ENCODE measurements at places on chromosomes 7 and 10. TPM values are rescaled to one million over a fixed set of nuclear protein-coding genes. Genes with fewer than 3 reads are reported as not detected.

NEUROG3 gene
- total RNA-seq = not detected

DNA sequence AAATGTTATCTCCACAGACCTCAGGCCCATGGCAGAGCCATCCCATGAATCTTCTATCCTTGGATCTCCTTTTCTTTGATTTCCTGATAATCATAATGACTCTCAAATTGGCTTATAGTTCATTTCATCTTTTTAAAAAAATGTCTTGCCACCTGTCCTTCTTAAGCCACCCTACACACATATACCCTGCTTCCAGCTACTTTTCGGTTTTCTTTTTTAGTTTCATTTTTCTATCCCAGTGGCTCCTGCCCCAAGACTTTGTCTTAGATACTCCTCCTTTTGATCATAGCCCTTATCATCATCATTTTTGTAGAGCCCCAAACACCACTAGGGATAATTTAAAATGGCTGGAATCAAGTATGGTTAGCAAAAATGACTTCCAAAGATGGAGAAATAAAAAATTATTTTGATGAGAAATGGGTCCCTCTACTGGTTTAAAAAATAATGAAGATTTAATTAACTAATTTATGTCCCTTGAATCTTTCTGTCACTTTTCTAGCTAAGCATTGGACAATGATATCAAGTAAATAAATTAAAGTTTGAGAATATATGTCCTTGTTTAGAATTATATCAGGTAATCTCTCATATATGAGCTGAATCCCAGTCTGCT, 277.3 kb upstream of the SEMA3D start:
- no peak for DNase-seq

DNA sequence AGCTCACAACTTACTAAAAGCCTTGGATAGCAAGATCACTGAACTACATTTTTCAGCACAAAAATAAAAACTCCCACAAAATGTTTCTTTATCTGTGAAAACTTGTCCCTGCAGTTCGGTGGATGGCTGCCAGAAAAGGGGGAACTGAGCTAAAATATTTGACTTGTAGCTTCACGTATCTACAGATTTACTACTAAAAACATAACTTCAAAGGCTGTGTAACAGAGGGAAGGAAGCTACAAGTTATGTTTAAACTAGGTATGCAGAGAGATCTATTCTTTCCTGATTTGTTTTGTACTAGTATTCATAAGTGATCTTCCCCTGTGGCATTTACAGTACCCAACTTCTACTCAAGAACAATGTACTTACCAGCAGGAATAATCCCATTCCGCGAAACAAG, 25.1 kb downstream of the SGCE start:
- DNase-seq = no peak

GUSB gene
- 16.6 TPM for total RNA-seq

GRCh38 chr7:129370812-129371211, 63.4 kb upstream of the STRIP2 start:
- DNase-seq = no peak

DNA sequence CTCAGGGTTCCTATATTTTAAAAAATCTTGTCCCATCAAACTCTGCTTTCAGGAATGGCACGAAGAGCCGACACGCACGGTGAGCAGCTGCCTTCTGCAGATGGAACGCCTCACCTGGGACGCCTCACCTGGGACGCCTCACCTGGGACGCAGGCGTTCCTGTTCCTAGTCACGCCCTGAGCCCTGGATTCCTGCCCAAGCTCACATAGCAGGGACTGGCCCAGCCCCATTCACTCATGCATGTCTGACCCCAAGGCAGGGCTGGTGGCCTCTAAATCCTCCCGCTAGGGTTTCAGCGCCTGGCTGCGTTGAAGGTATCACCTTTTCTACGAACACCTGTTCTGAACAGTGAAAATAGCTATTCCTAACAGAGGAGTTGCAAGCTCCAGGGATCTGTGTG, 49.8 kb downstream of the CARD11 start:
- DNase-seq = no peak

GRCh38 chr7:5172196-5172775, 17.7 kb upstream of the WIPI2 start:
- no peak for DNase-seq

DNA sequence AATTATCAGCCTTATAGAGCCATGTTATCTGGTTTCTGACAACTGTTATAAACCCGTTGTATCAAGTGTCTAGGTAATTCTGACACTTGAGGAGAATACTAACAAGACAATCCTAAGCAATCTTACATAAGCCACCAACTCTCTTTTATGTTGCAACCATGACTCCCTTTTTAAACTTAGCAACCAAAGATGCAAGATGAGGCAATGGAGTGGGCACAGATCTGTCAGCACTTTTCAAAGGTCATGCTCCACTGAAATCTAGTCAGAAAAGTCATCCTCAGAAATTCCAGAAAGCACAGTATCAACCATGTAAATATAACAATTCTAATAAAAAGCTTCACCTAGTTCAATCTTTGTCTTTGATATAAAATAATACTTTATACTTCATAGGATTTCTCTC, 77.0 kb upstream of the SEMA3A start:
- no peak for DNase-seq

- no peak for DNase-seq
These were observed 459.3 kb upstream of the NRP1 start for GRCh38 chr10:33793793-33794192.

GRCh38 chr7:20305726-20306125, 25.0 kb upstream of the ITGB8 start:
- DNase-seq = no peak

DNA sequence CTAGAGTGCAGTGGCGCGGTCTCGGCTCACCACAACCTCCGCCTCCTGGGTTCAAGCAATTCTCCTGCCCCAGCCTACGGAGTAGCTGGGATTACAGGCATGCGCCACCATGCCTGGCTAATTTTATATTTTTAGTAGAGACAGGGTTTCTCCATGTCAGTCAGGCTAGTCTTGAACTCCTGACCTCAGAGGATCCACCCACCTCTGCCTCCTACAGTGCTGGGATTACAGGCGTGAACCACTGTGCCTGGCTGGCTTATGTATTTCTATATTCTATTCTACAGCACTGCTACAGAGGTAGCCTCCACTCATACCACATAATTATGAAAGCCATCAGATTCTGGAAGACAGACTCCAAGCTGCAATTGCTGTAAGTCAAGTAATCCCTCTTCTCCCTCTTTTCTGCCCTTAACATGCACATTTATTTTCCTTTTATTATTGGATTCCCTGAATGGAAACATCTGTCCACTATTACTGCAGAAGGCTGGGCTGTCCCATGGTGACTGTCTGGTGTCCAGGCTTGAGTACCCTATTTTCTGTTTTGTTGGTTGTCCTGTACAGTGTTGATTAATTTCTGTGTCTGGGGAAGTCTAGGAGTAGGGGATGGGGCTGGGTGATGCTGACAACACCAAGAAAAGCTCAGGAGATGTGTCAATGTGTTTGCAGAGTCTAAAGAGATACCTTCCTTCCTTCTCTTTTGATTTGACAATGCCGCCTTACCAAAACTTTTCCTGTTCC, 5.8 kb upstream of the ZNF487 start:
- DNase-seq = no peak

DNA sequence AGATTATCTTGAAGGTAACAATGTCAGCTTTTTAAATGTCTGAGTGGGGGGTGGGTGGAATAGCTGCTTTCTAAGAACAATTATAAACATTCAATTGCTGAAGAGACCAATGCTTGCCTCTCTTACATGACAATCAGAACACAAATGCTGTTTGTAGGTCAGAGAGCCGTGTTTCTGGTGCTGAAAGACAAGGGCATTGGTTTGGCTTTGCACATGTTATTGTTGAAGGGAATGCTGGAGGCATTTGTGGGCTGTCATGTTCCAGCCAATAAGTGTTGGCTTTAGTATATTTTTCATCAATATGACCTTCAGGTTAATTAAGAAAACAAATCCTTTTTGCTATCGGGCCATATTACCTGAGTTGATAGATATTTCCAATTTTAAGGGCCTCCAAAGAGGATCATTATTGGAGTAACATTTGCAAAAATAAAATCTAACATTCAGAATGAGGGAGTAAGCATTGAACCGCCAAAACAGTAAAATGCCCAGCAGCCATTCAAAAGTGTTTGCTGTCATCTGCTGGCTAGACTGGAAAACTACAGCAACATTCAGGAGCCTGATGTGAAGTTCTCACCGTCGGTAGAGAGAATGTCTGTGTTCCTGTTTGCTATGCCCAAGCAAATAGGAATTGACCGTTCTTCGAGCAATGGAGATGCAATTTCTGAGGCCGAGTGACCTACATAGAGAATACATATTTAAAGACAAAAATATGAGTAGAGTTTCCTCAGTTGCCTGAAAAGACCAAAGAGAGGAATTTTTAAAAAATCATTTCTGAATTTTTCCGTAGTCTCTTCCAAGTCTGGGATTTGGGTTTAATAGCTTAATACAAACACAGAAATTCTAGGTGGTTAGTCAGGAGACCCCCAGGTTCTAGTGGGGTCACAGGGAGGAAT, 118.9 kb downstream of the APBB1IP start:
- DNase-seq = no peak

GRCh38 chr7:475951-476441, 43.6 kb downstream of the PDGFA start:
- no peak for DNase-seq

DNA sequence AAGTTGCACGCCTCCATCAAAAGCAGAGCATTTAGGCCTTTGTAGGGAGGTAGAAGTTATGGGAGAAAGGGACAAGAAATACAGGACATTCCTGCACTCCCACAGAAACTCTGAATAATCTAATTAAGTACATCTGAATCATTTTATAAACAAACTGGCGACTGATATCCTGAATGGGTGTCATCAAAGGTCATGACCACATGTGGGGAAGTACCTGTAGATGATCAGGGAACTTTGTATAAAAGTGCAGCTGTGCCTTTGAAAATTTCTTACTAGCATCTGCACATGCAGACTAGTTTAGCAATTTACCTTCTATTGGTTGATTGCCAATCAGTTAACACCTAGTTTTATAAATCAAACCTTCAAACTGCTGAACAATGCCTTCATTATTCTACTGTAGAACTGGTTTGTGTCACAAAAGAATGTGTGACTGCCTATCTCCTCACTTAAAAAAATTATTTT, 17.1 kb downstream of the STEAP4 start:
- no peak for DNase-seq

- no peak for DNase-seq
These were observed 5.5 kb downstream of the SKIDA1 start for GRCh38 chr10:21519941-21520436.

DNA sequence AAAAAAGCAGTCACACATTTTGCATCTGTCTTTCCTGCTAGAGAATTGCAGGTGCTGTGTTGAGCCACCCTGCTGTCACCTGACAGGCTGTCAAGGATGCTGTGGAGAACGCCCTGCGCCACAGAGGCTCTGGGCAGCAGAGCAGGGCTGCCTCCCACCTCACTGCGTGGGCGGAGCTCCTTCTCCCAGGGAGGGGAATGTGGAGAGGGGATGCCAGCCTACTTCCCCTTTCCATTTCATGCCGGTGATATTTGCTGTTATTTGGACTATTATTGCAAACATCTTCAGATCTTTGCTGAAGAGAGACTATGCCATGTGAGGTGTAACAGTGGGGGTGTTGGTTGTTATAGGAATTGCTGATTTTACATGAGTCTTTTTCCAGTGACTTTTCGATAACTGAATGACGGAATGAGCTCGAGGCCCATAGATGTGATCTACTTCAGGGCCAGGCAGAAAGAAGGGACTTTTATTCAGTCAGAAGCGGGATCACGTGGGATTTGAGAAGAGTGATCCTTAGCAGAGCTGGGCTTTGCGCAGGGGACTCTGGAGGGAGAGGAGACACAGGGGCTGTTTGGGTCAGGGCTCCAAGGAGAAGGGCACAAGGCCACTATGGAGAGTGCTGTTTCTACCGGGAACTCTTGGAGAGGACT, 13.6 kb upstream of the PRKAG2 start:
- no peak for DNase-seq

DNA sequence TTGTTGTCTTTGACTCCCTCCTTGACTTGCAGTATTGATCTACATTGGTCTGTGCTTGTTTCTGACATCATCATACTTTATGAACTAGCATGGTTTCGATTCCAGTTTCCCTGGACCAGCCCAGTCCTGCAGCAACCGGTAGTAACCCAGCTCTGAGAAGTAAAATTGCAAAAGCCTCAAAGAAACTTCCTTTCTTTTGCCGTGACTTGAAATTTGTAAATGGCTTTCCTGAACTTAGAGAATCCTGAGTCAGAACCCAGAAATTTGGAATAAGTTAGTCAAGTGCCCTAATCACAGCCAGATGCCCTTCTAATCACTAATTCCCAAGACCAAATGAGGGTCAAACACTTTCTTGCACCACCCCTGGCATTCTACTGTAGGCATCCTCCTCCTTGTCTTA, 15.0 kb downstream of the TAS2R60 start:
- no peak for DNase-seq

GRCh38 chr7:108234971-108235450, 104.8 kb upstream of the LAMB4 start:
- DNase-seq = no peak

GRCh38 chr7:74480861-74481417, 27.2 kb downstream of the GTF2IRD1 start:
- no peak for DNase-seq

DNA sequence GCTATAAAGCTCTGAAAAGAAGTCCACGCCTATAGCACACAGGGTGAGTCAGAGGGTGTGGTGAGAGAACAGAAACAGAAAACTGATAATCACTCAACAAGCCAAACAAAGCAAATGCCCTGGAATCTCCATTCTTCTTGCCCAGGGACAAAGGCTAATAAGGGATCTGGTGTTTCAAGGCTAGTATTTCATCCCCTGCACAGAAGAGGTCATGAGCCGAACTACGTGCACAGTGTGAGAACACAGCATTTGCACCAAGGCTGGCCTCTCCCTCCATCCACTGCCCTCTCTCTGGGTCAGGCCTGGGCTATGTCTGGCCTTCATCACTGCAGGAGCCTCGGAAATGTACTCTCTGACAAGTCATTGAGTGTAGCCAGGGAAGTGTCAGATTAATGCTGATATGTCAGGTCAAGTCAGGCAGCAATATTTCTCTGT, 42.7 kb downstream of the PRR15 start:
- peak; percentile 87 for DNase-seq

- DNase-seq = no peak
These were observed 128.7 kb downstream of the COBL start for GRCh38 chr7:51187941-51188340.

DNA sequence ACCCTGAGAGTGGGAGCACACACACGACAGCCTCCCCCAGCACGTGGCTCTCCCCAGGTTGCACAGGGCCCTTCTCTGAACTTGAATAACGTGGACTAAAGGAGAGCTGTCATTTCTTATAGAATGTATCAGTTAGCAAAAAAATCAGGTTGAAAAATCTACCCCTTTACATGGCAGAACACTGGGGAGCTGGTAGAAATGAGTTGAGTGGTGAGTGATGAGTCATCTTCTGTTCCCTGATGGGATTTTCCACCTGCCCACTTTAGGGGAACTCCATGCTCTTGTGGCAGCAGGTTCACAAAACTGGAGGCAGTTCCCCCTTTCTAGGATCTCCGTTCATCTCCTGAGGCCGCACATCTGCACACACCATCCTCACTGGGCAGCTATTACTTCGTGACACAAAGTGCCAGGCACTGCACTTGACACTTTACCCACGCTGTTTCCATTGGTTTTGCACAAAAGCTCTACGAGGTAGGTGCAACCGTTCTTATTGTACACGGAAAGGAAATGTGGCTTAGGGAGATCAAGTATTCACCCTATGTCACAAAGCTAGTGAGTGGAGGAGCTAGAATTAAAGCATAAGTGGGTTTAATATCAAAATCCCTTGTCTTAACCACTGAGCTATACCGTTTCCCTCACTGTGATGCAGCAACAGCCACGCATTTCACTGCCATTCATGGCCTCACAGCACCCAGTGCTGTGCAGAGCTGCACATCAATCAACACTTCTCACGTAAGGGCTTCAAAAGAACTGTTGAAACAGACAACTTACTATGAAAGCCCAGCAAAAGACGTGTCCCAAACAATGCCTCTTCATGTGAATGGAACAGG, 80.2 kb downstream of the RNF216 start:
- DNase-seq = no peak

- no peak for DNase-seq
These were observed 15.5 kb downstream of the MAD1L1 start for GRCh38 chr7:2217206-2217605.

Data from esophagus muscularis mucosa (tissue), 4 donors.